ENCODE measurements at places on chromosomes 1 and 21.

DNA sequence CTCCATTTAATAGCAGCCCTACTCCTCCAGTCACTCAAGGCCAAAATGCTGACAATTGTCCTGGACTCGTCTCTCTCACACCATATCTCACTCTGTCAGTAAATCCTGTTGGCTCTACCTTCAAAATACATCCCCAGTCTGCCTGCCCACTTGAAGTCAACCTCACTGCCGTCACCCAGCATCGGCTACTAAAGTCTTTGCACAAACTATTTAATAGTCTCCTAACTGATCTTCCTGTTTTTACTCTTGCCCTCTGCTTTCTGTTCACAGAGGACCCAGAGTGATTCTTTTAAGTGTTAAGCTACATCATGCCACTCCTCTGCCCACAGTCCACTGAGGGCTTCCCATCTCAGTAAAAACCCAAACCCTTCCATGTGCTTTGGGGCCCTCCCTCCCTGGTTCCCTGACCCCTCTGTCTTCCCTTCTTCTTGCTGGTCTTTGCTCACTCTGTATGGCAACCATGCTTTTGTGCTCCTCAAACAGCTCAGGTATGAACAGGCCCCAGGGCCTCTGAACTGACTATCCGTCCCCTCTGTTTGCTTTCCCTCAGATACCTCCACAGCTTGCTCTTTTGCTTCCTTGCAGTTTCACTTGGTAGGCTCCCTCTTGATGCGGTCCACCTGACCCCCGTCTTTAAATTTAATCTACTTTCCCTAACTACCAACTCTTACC is 19.0 kb downstream of the RNASEL start:
- DNase-seq: no peak

DNA sequence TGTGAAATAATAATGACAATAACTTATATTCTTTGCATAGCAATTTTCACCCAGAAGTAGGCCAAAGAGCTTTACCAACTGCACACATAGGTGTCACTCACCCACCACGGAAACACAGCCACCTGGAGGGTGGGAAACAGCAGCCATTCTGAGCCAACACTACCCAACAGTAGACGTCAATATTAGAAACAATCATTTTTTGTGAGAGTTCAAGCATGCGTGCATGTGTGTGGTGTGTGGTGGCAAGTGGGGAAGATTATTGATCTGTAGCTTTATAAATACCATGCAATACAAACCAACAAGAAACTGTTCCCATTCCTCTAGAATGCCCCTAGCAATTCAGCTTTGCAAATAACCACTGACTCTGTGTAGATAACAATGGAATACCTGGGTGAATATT is 19.1 kb downstream of the PROX1 start:
- no peak for DNase-seq

GRCh38 chr1:87106144-87106543 is 191.7 kb downstream of the HS2ST1 start:
- DNase-seq: no peak

DNA sequence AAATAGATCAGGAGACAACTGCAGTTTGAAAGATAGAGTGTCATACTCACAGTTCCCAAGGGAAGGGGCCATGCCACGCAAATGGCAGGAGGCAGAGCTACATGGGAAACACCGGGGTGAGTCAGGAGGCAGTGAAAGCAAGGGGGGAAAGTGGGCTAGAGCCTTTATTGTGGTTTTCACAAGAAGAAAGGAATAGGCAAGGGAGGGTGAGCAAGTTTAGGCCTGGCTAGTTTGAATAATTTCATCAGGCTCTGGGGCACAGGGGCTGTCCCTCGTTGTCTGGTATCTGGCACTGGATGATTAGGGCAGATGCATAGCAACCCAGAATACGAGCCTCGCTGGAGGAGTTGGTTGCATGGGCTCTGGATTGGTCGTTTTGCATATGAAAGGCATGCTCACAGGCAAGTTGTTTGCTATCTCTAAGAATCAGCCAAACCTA is 17.0 kb upstream of the ITLN2 start:
- no peak for DNase-seq

GRCh38 chr1:1899266-1899966 is 8.5 kb upstream of the GNB1 start:
- DNase-seq: no peak

DNA sequence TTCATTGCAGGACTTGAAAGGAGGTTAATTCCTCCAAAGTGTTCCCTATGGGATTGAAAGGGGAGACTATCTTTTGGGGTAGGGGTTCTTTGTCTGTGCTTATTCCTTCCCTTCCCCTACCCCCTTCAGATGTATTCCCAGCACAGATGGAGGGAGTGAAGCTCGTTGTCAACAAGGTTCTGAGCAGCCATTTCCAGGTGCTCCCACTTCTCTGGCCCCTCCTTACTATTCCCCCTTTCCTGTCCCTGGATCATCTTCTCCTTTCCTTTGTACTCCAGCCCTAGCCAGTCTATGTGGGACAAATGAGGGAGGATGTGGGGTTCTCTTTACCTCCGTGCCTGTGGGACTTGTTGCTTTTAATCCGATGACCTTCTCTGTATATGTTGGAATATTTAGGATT is 899 bp downstream of the TOMM40L start:
- DNase-seq: no peak

All from NCI-H524 treated with DMSO at 0.1 percent for 48 hours (cell line).